RWPE1 (cell line): ENCODE measurements at places on chromosomes 11 and 22.
A peak's percentile ranks its signal among the peaks of the same experiment; 100 is the strongest.

DNA sequence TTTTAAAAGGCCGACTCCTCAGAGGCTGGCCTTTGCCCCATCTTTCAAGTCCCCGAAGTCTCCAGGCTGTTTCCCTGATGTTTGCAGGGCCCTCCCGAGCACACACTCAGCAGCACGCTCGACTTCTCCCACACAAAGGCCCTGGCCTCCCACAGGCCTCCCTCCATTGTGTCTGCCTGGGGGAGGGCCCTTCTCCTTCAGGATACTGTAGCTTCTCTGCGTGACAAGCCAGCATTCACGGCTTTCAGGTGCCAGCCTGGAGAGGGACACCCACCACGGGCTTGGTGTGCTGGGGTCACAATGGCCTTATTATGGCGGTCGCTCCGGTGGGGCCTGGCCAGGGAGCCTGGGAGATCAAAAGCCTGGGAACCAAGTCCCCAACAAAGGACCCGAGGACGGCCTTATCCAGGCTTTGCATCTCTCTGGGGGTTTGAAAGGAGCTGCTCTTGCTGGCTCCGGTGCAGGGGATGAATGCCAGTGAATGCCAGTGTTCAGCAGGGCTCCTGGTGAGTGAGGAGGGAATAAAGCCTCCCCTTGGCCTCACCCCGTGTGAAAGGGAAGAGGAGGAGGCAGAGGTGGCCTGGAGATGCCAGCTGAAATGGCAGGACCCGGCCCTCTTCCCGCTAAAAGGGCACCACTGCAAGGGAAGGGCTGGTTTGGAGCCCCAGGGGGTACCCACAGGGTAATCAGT is 55.0 kb downstream of the TRAF6 start:
- no peak for DNase-seq

DNA sequence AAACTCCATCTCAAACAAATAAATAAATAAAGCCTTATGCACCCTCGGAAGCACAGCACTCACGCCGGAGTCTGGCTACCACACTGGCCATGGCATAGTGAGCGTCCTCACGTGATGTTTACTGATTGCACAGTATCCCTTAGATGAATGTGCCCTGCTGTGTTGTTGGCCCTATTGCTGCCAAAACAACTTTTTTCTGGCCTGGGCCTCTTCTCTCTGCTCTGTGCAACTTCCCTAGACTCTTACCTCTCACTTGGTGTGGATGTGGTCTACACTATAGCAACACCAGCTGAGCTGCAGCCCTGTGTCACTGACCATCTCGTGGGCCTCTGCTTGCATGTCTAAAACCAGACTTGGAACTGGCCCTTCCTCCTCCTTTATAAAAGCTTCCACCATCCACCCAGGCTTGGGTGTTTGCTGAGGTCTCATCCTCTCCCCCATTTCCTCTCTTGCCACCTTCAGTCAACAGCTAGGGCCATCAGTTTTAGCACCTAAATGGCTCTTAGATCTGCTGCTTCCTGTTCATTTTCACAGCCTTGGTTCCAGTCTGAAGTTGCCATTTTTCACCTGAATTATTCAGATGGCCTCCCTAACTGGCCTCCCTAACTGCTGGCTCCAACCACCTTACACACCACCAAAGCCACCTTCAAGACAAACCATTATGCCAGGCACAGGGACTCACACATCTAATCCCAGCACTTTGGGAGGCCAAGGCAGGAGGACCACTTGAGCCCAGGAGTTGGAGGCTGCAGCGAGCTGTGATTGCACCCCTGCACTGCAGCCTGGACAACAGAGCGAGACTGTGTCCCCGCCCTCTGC is 9.2 kb downstream of the ZNF74 start:
- DNase-seq, result no peak

DNA sequence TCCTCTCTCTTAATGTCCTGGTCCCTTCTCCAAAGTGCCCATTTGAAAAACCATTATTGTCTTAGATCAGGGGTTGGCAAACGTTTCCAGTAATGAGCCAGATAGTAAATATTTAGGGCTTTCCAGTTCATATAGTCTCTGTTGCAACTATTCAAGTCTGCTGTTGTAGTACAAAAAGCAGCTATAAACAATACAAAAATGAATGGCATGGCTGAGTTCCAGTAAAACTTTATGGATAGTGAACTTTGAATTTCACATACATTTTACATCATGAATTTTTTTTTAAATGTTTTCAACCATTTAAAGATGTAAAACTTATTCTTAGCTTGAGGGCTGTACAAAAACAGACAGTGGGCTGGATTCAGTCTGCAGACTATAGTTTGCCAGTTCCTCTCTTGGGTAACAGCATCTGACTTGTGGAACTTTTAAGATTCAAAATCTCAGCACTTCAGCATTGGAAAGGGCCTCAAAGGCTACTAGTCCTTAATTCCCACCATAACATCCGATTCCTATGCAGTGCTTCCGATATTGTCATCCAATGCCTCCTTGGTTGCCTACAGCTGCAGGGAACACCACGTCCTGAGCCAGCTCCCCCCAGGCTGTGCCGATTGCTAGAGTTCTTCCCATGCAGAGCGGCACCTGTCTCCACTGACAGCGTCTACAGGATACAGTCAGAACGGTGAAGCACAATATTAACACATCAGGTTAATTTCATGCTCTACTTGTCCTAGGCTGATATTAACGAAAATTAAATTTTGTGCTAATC is 65.6 kb upstream of the E2F8 start:
- DNase-seq, result no peak

GRCh38 chr11:90326647-90327046 is 103.8 kb upstream of the CHORDC1 start:
- DNase-seq, result no peak

- no peak for DNase-seq
Measured at GRCh38 chr22:27433099-27433498, 368.5 kb downstream of the MN1 start.

- DNase-seq, result no peak
Measured at GRCh38 chr22:22157348-22157725, 87.2 kb upstream of the VPREB1 start.

- DNase-seq, result no peak
Measured at GRCh38 chr22:23534851-23535717, 45.0 kb downstream of the IGLL1 start.

DNA sequence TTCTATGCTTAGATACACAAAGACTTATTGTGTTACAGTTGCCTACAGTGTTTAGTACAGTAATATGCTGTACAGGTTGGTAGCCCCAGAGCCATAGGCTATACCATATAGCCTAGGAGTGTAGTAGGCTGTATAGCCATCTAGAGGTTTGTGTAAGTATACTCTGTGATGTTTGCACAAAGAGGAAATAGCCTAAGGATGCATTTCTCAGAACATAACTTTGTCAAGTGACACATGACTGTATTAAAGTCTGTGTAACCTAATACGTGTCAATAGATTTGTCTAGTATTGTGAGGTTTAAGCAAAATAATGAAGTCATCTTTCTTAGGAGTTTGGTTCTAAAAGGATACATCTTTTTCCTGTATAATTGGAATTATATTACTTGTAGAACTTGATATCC is 5.5 kb downstream of the ZC3H12C start:
- no peak for DNase-seq

DNA sequence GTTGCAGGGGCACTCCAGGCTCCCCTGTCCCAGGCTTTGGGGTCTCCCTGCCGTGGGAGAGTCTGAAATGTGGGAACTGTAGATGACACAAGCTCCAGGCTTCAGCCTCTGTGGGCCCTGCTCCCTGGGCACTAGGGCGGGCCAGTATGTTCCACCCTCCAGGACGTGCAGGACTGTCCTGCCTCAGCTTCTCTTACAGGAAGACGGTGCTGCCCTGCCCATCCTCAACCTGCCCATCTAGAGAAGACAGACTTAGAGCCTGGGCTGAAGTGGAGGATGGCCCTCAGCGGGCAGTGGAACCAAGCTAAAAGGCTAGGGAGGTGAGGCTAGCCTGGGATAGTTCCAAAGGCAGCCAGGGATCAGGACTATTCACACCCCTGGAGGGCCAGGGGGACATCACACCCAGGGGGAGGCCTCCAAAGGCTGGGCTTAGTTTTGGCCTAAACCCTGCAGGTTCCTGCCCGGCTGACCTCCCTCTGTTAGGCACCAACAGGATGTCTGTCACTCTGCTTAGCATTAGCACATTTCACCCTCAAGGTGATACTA is 4.0 kb upstream of the CERK start:
- DNase-seq, result no peak

DNA sequence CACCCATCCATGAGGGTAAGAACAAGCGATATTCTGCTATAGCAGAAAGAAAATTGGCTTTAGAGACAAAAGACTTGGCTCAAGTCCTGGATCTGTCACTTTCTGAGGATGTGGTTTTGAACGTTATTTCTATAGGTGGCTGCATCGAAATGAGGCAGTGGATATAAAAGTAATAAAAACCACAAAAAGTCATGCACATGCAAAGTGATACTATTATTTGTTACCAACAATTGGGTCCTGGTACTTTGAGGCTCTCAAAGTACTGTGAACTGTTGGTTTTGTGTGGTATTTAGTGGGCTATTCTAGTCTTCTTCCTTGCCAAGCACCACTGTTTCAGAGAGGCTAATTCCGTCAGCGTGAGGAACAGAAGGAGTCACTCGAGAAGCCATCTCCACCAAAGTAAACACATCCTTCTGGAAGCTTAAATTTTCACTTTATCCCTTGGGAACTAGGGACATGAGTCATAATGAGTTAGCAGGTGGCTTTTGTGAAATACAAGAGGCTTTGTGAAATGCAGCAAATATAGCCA is 13.1 kb downstream of the UBASH3B start:
- DNase-seq, result peak; percentile 26

DNA sequence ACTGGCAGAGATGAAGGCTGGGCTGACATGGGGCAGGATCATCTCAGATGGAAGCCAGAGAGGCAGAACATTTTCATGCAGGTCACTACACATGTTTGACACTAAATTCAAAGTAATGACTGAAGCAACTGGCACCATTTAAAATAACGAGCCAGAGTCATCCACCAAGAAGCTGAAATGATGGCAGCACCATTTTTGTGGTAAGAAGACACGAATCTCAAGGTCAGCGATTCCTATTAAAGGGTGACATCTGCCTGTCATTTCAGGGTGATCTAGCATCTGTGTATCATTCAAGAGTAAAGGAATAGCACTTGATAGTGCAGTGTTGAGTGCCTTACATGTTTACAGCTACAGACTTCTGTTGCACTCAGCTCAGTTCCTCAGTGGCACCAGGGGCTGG is 113.4 kb upstream of the C11orf87 start:
- no peak for DNase-seq
